IMR-90 (cell line): ENCODE measurements at places on chromosomes 12 and 14. TPM values are rescaled to one million over a fixed set of nuclear protein-coding genes. Genes with fewer than 3 reads are reported as not detected.

Gene TSPAN31
- total RNA-seq, result 51.1 and 71.2 TPM in 2 replicates

DNA sequence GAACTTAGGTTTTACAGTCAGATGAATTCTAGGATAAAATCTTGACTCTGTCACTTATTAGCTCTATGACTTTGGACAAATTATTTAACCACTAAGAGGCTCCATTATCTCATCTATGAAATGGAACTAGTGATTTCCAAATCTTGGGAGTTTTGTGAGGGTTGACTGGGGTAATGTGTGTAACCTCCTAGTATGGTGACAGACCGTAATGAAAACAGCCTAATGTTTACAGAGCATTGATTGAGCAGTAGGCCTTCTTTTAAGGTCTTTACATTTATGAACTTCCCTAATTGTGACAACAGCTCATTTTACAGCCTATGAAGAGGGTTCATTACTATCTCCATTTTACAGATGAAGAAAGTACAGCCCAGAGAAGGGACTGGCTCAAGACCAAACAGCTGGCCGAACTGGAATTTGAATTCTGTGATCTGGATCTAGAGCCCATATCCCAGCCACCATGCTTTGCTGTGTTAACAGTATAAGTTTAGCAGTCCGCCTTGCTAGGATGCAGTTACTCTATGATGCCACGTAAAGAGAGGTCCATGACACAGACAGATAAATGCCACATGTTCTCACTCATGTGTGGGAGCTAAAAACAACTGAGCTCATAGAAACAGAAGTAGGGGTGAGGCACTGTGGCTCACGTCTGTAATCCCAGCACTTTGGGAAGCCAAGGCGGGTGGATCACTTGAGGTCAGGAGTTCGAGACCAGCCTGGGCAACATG lies 9.1 kb upstream of the FBXL14 start:
- DNase-seq, result no peak

GRCh38 chr12:124390442-124391097 lies 95.7 kb downstream of the RFLNA start:
- peak; percentile 82 for DNase-seq

DNA sequence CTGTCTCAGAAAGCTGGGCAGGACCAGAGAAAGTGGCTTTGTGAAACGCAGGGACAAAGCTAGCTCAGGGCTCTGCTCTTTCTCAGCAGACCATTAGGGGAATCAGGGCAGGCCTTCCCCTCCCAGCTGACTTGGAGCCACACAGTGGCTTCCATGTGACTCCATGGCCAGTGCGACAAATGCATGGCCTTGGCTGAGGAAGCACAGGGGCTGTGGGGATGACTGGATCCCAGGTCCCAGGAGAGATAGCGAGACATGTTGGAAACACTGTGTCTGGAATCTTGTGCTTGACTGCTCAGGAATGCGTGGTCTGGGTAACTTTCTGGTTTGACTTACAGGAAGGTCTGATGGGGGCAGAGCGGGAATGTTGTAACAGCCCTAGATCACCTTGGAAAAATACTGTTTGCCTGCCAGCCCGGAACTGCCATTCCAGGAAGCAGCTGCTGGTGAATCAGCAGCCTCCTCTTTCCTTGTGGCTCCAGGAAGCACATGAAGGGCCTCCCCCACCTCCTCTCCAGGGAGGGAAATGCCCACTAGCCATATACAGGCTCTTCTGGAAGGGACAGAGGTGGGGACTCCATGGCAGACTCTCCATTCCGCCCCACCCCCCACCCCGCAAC lies 133.5 kb upstream of the HIF1A start:
- DNase-seq, result peak; percentile 99

GRCh38 chr12:65540140-65540539 lies 261.7 kb downstream of the MSRB3 start:
- no peak for DNase-seq

GRCh38 chr12:116361414-116362223 lies 84.1 kb upstream of the MED13L start:
- DNase-seq, result no peak

DNA sequence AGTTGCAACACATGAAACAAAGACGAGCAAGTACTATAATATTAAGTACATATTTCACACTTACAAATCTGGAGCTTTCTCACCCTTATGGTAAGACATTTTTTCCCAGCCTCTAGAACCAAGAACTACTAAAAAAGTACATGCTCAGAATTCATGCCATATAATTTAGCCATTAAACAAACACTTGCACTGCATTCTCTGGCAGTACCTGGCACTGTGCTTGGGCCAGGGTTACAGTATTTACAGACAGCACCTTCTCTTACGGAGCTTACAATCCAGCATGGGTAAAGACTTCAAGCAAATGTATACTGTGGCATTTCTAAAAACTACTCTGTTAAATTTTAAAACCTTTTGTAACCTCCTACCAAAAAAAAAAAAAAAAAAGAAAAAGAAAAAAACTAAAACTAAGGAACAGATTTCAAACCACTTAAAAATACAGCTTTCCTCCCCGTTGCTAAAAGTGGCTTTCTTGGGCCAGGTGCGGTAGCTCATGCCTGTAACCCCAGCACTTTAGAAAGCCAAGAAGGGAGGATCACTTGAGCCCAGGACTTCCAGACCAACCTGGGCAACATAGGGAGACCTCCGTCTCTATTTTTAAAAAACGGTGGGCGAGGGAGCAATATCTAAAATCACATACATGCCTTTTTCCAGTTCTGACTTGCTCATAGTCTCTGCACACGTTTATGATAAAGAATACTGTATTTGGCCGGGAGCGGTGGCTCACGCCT lies 956 bp downstream of the GNPTAB start:
- no peak for DNase-seq

DNA sequence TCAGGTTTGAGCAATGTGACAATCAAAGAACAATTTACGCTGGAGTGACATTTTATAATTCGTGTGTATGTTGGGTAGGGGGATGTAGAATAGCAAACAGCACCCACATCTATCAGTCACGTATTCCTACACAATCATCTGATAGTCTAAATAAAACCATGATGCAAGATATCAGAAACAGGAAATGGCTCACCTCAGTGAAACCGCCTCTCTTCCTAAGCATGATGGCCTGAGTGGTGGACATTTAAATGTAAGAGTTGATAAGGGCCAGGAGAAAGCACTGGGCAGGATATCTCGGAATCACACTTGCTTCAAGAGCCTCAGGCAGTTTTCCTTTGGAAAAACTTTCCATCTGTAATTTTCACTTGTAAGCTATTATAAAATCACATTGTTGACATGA lies 128.2 kb downstream of the GRIP1 start:
- DNase-seq, result no peak

Gene C12orf54
- not detected in 2 replicates for total RNA-seq

- peak; percentile 77 for DNase-seq
These were observed 19.9 kb upstream of the MDM1 start for GRCh38 chr12:68352067-68352466.

DNA sequence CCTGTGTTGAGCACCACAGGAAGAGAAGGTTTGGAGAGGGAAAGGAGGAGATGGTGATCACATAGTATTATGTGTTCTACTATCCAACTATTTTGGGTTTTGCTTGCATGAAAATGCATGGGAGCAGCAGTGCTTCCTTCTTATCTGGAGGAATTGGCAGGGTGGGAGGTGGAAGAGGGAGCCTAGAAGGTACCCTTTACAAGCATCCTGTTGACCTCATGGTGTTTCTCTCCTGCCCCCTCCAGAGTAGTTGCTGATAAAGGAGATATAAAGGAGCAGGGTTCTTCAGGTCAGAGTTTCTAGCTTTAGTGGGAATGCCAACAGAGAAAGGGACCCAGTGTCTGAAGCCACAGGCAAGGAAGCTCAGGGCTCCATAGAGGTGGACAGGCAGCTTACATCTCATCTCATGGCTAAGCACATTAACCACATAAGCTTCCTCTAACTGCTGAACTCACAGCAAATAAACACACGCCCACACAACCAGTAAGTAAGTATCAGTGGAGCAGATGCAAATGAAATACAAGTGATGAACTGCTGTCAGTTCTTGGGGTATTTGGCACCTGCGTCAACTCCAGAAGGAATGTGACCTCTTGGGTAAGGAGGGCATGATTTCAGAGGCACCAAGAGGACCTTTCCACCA lies 174.2 kb upstream of the SLC38A2 start:
- DNase-seq, result peak; percentile 80

Gene CELA1
- not detected in 2 replicates for total RNA-seq

DNA sequence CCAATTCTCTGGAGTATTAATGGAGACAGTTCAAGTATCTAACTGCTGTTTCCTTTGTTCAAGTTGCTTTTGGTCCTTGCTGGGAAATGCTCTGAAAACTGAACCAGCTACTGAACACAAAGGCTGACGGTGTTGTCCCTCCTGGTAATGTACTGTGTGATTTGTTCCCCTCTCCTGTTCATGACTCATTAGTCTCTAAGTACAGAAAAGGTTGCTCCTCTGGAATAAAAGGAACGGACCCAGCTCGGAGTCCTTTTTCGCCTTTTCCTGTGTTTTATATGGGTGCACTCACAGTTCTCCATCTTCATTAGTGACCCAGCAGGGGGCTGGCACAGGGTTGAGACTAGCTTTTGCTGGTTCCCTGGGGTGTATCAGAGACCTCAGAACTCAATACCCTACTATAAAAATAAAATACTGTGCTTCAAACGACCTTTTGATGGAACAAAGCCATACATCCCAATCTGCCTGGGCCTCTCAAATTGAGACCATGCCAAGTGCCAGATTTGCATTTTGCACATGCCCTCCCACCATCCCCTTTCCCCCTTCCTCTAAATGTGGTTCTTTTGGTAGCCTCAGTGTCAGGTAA lies 269.7 kb downstream of the RAD51B start:
- DNase-seq, result peak; percentile 61

DNA sequence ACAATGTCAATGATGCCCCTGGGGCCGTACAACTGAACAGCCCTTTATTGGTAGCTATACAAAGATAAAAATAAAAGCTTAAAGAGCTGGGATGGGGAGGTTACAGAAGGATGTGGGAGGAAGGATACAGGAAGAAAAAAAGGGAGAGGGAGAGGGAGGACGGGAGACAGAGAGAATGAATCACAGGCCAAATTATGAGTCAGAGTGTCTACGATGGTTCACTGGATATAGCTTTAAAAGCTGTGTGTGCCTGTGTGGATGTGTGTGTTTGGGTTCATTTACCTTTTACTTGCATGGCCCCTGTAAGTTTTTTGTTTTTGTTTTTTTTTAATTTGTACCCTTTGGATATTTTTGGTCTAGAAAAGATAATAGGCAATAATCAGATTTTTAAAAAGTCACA lies 111.9 kb downstream of the CCDC60 start:
- DNase-seq, result no peak

Gene ASB2
- total RNA-seq, result 0.54 and 0.83 TPM in 2 replicates

DNA sequence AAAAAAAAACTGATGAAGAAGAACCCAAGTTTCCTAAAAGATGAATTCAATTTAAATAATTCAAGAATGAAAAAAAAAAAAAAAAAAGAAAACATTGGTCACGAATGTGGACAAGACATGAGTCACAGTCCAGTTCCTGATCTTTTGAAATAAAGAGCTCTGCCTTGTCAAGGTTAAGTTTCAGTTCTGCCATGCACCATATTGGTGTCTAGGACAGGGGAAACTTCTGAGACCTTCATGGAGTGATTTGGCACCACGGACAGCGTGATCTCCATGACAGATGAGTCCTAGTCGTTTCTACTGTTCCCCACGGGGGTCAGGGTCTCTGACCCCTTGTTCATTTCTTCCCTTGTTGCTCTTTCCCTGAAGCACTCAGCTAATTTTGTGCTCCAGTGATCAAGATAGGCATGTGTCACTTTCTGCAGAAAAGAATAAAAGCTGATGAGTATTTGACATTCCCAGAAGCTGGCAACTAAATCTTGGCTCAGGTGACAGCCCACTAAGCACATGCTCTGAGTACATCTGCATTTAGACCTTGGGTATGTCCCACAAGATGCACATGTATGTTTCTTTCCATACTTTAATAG lies 1159.7 kb downstream of the BCL11B start:
- DNase-seq, result no peak
